NCI-H446 (cell line): ENCODE measurements at places on chromosomes 4 and X.

- no peak for DNase-seq
Observed at GRCh38 chr4:74338792-74339333, 26.1 kb upstream of the EREG start.

GRCh38 chr4:61750810-61751209 lies 550.7 kb downstream of the ADGRL3 start:
- DNase-seq = no peak

DNA sequence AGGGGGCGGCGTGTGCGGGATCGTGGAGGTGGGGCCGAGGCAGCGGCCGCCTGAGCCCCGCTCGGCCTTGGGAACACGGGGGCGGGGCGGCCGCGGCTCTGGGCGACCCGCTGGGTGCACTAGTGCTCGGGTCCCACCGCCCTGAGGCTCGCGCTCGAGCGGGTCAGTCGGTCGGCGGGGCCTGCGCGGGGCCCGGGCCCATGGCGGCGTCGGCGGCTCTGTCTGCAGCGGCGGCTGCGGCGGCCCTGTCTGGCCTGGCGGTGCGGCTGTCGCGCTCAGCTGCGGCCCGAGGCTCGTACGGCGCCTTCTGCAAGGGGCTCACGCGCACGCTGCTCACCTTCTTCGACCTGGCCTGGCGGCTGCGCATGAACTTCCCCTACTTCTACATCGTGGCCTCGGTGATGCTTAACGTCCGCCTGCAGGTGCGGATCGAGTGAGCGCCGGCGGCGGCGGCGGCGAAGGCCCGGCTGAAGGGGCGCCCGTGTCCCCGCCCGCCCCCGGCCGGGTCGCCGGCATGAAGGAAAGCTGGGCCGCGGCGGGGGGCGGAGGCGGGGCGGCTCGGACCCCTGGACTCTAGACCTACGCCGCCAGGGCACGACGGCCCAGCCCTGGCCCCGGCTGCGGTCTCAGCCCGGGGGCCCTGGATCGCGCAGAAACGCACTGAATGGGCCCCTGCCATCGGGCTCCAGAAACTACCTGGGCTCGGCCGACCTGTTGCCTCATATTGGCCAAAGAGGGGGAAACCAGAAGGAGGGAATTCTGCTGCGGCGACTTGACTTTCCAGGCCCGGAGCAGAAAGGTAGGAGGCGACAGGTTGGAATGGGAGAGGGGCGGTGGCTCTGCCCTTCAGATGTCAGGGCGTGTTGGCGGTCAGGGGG lies at the start of gene SMIM10L2A:
Gene SMIM10L2A, plus strand, starts transcription at position 13 of the 878 bp plus-strand sequence. Its CDS starts 188 bp downstream, at position 201.
- no peak for DNase-seq

DNA sequence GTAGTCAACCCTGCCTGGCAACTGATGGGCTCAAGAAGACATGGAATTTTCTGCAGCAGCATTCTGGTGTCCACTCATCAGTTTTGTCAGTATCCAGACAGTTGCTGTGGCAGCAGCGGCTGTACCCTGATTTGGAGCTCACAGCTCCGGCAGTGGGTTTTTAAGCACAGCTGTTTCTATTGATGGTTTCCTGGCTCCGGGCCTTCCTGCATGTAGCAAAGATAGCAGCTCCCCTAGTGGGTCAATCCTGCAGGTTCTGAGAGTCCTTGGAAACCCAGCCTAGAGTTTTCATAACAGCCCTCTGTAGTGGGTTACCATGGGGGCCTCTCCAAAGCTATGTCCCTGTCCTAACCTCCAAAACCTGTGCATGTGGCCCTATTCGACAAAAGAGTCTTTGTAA lies 84.0 kb upstream of the ATP6AP2 start:
- no peak for DNase-seq

DNA sequence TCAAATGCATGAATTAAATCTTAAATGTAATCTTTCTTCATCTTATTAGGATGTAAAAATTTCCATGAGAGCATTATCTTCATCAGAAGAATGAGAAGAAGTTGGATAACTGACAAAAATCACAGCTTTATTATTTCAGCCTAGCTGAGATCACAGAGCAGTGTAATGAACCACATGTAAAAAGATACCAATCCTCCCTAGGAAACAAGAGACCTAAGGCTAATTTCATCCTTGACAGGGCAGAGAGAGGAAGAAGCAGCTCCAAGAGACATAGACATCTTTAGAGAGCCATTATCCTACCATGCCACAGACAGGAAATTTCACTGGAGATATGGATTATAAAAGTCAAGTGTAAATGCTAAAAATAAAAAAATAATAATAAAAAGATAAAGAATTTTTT lies 40.9 kb upstream of the IL15 start:
- no peak for DNase-seq

DNA sequence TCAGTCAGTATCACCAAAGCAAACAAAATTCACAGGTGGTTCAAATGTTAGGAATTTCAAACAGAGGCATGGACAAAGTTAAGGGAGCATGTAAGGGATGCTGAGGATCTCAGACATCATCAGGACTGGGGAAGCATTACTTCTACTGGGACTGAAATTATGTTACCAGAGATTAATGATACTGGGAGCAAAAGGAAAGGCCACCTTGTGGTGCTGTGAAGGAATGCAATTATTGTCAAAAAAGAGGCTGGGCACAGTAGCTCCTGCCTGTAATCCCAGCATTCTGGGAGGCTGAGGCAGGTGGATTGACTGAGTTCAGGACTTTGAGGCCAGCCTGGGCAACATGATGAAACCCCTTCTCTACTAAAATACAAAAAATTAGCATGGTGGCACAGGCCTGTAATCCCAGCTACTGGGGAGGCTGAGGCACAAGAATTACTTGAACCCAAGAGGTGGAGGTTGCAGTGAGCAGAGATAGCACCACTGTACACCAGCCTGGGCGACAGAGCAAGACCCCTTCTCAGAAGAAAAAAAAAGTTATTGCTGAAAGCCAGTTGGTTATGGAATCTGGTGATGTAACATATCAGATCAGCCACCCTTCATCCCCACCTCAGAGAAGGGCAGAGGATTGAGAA lies 954.3 kb downstream of the PCDH7 start:
- DNase-seq = peak; percentile 3

DNA sequence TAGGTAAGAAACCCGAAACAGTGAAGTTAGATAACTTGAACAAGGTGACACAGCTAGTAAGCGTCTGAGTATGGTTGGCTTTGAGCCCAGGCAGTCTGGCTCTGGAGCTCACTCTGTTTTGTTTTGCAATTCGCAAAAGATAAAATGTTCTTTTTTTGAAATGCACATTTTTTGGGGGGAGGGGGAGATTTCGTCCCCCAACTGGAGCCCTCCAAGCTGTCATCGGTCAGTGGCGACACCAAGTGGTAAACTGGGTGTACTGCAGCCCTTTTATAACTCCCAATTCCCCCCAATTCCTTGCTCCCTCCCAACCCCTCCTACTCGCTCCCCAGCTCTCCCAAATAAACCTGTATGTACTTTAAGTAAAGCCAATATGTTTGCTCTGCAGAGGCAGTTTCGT lies 2.8 kb upstream of the CLCN5 start:
- peak; percentile 25 for DNase-seq

DNA sequence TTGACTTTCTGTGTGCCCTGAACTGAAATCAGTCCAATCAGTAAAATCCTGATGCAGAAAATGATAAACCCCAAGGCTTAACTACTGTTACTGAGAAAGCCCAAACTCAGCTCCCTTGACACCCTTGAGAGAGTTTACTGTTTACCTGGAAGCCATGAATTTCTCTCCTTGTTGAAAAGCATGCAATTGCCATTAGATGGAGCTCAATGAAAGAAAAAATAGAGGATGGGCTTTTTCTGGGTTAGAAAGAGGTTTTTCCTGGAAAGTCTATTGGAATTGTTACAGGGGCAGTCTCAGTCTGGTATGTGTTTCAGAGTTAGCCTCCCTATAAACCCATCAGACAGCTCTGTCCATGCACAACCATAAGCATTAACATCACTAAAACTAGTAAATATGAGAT lies 66.4 kb upstream of the C4orf54 start:
- no peak for DNase-seq

DNA sequence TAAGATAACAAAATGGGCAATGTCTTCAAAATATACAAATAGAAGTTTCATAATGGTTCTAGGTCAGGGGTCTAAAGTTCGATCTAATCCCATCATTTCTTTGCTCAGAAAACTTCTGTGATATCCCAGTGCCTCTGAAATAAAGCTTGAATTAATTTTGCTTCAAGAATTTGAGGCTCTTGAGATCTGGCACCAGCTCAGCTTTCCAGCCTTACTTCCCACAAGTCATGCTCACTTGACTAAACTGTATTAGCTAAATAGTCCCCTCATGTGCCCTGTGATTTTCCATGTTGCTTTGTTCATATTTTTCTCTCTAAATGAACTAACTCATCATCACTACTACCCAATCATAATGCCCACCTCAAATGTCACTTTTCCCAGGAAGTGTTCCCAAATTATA lies 50.8 kb upstream of the MBNL3 start:
- DNase-seq = no peak

DNA sequence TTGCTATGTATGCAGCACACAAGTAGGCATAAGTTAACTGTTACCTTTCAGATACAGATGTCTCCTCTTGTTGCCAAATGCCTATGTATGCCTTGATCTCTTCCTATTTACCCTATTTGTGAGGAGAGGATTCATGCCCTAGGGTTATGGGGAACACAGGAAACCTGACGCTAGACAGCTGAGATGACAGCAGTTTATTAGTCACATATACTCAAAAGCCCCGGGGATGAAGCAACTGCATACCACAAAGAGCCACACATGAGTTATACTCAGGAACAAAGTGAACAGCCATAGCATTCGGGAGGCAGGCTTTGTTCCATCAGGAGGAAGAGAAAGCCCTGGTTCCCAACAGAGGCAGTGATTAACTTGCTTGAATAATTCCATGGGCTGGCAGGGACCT lies 1011.7 kb upstream of the PCDH7 start:
- DNase-seq = no peak

DNA sequence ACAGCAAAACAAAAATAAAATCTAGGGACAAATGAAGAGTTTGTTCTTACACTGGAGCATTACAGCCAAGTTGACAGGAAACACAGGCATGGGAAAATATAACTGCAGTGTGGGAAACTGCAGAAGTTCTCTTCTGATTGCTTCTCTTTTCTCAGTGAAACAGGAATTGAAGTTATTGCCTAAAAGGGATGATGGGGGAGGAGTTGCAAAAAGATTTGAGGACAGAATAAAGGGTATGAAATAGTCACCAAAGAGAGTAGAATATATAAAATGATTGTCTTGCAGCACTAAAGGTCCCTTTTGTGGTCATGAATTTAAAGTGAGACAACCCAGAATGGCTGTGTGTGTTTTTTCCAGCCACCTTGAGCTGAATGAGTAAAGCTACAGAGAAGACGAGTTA lies 103.7 kb downstream of the JADE1 start:
- DNase-seq = no peak

DNA sequence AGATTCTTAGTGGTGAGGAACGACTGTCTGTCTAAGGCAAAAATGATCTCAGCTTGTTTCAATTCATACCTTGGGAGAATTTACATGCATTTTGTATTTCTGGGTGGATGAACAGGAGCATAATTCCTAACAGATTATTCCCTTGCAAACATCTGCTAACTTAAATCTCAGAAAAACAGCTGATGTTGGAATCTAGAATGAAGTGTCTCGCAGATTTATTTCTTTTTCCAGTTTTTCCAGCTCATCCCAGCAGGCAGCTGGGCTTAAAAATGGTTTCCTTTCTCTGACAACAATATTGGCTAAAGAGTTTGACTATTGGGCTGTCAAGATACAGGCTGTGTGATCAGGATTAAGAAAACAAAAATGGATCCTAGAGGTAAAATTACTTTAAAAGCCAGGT lies 1.1 kb downstream of the LNX1 start:
- no peak for DNase-seq

- no peak for DNase-seq
Observed at GRCh38 chr4:6605605-6606004, 30.6 kb downstream of the MAN2B2 start.

DNA sequence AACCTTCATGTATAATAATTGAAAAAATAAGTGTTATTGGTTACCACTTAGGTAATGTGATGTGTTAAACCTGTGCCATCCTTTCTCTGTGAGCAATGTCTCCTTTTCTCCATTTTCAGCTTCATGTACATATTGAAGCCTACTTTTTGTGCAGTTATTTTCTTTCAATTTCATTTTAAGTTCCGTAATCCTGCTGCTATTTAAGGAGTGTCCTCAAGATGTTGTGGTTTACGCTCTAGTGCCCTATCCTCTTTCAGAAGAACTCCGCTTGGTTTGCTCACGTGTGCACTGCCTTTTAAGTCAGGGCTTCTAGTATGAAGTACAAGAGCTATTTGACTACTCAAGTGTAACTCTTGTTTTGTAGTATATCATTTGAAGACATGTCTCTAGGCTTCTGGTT lies 2253.2 kb upstream of the TENM3 start:
- DNase-seq = no peak

DNA sequence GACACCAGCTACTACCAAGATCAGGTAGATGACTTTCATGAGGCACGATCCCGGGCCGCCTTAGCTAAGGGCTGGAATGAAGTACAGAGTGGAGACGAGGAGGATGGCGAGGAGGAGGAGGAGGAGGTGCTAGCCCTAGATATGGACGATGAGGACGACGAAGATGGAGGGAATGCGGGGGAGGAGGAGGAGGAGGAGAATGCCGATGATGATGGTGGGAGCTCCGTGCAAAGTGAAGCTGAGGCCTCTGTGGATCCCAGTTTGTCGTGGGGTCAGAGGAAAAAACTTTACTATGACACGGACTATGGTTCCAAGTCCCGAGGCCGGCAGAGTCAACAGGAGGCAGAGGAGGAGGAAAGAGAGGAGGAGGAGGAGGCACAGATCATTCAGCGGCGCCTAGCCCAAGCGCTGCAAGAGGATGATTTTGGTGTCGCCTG lies 481 bp downstream of the UTP3 start:
- no peak for DNase-seq

GRCh38 chrX:149021159-149021558 lies 483.9 kb downstream of the IDS start:
- no peak for DNase-seq

GRCh38 chr4:7332216-7333023 lies 102.3 kb downstream of the PSAPL1 start:
- no peak for DNase-seq

DNA sequence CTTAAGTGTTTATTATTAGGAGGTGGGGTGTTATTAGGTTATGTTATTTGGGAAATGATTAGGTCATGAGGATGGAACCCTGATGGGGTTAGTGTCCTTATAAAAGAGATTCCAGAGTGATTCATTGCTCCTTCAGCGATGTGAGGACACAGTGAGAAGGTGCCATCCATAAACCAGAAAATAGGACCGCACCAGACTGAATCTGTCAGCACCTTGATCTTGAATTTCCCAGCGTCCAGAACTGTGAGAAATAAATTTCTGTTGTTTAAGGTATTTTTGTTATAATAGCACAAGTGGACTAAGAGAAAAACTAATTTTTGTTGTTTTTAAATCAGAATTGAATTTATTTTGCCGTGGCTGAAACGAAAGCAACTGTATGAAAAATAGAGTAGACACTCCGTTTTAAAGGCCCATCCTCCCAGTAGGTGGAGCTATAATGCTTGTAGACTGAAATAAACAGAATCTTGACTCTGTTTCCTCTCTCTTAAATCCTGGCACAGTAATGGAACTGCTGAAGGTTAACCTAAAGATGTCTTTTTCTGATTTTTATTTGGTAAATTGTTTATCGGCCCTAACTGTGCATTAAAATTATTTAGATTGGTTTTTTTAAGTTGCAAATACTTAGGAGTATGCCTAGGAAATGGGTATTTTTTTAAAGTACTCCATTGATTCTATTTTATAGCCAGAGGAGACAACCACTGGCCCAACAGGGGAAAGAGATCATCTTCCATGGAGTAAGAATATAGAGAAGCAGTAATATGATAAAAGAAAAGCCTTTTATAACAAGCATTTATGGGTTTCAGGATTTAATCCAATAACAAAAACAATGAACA lies 133.2 kb upstream of the ADAMTS3 start:
- peak; percentile 18 for DNase-seq
